Upper lobe of left lung (tissue), 6 donors: ENCODE measurements at places on chromosomes 2 and 18. TPM values are rescaled to one million over a fixed set of nuclear protein-coding genes. Genes with fewer than 3 reads are reported as not detected.
A peak's percentile ranks its signal among the peaks of the same experiment; 100 is the strongest.

DNA sequence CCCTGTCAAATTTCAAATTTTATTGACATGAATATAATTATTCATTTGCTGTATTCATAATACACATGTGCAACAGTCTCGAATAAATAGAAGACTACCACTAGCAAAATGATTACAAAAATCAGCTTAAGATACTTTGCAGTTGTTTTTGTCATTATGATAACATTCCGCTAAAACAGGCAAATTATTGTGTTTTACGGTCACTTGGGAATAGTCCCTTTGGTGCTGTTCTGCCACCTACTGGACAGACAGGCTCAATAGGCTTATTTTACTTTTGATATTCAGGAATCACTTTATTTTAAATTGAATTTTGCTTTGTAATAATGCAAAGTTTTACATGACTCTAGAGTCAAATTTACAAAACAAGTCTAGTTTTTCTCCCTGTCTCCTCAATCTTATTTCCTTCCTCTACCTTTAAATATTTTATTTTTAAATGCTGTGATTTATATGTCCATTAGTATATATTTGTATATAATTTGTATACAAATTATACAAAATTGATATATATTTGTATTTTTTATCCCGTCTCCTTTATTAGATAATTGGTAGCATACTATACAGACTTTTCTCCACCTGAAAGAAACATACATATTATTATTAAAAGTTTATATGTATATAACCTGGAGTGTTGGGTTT, 456.3 kb downstream of the DLGAP1 start:
- no peak for DNase-seq

Gene GNAL
- total RNA-seq: 4.6 TPM

Gene KRTCAP3
- 29.5 TPM for total RNA-seq

- DNase-seq: no peak
These were observed 130.5 kb downstream of the ZNF516 start for GRCh38 chr18:76364282-76365259.

GRCh38 chr2:99974682-99975375, 167.6 kb downstream of the AFF3 start:
- no peak for DNase-seq

DNA sequence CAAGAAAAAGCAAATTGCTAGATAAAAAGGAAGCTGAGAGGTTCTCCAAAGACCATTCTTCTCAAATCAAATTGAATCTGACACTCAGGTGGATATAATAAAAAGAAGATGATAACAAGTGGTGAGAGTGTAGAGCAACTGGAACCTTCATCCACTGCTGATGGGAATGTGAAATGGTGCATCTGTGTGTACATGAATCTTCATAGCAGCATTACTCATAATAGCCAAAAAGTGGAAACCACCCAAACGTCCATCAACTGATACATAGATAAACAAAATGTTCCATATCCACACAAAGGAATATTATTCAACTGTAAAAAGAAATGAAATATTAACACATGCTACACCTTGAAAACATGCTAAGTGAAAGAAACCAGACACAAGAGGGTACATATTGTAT, 357.2 kb upstream of the EPHA4 start:
- DNase-seq: no peak

Gene POTEI
- not detected for total RNA-seq

DNA sequence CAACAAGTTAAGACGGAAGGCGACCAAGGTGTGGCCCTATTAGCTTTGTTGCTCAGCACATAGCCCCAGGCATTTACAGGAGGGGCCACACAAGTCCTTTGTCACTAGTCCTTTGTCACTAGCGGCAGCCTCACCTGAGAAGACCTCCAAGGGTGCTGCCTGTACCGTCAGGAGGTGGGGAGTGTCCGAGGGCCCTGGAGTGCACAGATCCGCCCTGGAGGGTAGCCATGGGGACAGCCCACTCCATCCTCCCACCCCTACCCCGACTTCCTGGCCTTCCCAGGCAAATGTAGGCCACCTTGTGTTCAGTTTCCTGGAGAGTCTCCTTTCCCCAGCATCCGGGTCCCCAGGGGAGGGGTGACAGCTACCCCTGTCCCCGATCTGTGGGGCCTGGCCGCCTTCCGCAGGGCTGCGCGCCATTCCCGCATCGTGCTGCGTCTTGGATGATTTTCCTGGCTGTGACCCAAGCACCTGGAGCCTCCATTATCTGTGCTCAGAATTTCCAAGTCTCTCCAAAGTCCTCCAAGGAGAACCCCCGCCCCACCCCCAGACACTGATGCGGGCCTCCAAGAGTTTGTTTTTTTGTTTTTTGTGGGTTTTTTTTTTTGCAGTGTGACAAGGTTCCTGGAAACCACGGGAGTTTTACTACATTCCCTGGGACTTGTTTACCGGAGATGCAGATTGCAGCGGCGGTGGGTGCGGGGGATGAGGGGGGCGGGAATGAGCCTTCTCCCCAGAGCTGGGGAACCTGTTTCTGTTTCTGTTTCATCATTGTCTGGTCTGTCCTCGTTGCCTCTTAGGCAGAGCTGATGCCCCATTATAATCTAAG, 28.6 kb downstream of the TEX44 start:
- DNase-seq: no peak

DNA sequence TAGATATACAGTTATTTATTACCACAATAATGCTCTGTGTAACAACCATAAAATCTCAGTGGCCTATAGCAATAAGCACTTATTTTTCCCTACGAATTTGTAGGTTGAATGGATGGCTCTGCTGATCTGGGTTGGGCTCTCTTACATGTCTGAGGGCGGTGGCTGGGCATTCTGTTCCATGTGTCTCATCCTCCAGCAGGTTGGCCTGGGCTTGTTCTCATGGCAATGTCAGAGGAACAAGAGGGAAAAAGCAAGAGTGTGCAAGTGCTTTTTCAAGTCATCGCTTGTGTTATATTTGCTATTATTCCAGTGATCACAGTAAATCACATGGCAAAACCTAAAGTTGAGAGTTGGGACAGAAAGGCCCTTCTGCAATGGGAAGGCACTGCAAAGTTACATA, 30.4 kb upstream of the MYO3B start:
- DNase-seq: no peak

GRCh38 chr2:12727641-12728040, 10.9 kb downstream of the TRIB2 start:
- DNase-seq: no peak

DNA sequence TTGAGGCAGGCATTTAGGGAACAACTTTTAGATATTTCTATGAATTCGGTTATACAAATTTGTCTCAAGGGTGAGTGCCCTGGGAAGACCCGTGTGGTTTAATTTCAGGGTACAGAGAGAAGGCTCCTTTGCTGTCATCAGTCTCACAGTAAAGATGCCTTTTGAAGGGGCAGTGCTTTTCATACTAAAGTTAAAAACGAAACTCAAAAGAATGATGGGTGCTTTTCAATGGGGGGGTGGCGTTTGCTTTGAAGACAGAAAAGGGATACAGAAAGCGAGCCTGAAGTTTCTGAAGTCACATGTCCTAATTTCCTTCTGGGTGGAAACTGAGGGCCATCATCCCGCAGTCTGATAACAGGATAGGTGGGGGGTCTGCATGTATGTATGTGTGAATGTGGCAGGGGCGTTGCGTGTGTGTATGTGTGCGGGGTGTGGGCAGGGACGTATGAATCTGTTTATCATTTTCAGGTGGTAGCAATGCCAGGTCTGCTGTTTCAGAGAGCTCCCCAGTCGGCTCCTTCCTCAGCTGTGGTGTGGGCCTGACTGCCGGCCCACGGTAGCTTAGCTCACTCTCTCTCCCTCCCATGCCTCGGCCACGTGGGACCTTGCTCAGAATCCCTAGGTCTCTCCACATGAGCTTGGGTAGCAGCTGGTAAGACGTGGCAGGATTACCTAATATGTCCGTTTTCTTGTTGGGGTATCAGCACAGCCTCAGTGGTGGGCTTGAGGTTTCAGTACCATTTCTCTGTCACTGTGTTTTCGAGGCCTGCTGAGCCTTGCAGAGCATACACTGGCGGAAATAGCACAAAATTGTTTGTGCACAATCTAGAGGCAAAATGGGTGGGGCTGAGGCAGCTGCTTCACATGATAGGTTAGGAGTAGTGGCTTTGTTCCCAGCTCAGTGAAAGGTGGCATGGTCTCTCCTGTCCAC, 32.7 kb downstream of the ARHGAP25 start:
- DNase-seq: no peak

DNA sequence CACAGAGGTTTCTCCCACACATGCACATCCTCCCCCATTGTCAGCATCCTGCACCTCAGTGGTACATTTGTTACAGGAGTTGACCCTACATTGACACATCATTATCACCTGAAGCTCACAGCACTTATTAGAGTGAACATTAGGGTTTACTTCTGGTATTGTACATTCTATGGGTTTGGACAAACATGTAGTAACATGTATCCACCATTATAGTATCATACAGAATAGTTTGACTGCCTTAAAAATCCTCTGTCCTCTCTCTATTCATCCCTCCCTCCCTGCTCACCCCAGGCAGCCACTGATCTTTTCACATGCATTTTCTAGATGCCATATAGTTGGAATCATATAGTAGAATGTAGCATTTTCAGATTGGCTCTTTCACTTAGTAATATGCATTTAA, 53.5 kb downstream of the NXPH2 start:
- no peak for DNase-seq

GRCh38 chr2:46379213-46380037, 82.2 kb downstream of the EPAS1 start:
- DNase-seq: no peak

DNA sequence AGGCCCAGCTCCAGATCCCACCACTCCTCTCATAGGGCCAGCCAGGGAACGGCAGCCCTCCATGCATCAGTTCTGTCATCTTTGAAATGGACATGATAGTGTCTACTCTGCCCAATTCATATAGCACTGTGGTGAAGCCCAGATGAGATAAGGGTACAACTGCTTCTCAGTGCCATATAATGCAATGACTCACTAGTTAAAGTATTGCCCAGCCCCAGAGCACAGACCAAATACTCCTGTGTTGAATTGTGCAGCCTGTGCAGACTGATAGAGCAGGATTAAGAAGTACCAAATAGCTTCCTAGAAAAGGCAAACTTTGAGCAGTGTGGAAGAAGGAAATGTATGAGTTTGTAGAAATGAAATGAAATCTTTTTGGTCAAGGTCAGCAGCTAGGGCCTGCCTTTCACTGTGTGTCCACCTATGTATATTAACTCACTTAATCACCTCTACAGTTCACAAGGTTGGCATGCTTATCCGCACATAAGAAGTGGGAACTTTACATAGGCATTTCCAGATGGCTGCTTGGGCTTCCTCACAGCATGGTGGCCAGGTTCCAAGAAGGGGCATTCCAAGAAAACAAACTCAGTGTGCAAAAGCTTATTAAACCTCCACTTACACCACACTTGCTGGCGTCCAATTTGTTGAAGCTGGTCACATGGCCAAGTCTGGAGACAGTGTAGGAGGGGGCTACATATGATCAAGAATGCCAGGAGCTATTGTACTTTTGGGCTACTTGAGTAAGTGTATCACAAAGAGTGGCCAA, 102.8 kb upstream of the COPS8 start:
- peak; percentile 6 for DNase-seq

DNA sequence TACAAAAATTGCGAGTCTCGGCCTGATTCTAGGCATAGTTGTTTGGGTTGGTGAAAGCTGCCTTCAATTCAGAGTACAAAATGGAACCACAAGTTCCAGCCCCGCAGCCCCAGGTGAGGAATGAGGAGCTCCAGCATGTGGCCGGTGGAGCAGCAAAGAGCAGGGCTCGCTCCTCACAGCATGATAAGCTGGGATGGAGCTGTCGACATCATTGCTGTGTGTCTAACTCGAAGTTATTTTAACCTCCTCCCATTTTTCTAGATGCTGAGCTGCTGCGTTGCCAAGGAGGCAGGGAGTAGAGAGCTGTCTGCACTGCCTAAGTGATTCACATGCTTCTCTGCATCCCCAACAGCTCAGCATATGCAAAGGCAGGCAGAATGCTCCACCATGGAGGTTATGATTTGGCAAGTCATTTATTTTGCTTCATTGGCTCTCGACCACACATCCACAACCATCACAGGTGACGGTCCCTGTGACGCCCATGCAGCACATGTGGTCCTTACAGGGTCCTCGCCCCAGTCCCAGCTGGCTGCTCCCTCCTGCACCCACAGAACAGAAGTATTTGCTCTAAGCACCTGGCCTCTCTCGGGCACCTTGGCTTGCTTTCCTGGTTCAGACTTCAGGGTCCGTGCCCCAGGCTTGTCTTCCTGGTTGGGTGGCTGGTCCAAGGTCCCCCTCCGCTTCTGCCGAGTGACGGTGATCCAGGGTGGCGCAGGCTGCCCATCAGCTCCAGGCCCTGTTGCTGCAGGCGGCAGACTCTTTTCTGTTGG, 66.0 kb upstream of the MGAT4A start:
- DNase-seq: peak; percentile 41

- no peak for DNase-seq
These were observed 119.2 kb upstream of the MEX3C start for GRCh38 chr18:51316677-51317076.

DNA sequence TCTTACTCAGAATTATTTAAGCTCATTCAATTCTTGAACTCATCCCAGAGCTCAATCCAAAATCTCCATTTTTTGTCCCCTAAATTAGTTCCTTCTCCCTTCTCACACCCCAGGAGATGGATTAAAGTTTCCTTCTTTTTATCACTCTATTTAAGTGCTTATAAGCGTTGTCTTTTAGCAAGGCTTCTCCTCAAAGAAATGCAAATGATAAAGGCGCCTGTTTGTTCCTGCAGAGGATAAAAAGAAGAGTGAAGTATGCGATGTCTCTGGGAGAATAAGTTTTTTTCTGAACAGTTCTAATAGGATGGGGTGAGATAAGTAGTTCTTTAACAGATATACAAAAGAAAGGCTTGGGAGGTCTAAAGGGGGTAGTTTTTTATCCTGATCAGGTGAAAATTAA, 303.3 kb downstream of the CNTNAP5 start:
- no peak for DNase-seq

- no peak for DNase-seq
These were observed 5.9 kb downstream of the NRXN1 start for GRCh38 chr2:51025906-51026555.

Gene RIOK3
- total RNA-seq: 56.5 TPM

Gene RAB27B
- 16.6 TPM for total RNA-seq

- DNase-seq: no peak
These were observed 295.1 kb upstream of the RND3 start for GRCh38 chr2:150782613-150783012.

DNA sequence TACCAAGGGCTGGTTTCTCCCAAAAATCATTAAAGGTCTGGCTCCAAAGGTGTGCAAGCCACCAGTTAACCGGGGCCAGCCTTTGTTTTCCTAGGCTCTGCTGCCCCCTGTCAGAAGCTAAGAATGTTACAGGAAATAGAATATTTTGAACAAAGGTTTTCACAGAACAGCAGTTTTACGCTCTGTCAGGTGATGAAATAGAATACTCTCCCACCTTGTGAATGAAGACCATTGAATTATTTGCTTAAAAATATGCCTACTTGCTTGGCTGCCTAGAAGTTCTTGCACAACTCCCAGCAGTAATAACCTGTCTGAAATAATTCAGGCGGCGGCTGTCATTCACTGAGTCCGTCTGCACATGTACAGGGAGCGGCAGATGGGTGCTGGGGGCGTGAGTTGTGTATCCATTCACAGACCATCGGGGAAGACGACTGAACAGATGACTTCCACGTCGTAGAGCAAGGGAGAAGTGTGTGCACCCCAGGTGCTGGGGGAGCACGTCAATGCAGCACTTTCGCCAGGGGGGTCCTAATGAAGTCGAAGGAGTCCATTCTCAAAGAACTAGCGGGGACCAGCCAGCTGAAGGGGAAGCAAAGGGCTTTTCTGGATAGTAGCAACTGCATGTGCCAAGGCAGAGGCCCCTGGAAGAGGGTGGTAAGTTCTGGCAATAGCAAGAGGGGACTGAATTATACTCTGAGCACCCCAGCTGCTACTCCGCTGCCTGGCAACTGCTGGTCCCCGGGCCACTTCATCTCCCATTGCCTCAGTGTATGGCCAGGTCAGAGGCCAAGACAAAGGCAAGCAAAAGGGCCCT, 56.1 kb downstream of the SF3B1 start:
- no peak for DNase-seq

- no peak for DNase-seq
These were observed 427.9 kb downstream of the GALR1 start for GRCh38 chr18:77677536-77677935.

Gene STARD6
- total RNA-seq: not detected
